ENCODE measurements at places on chromosomes 7 and 10. TPM values are rescaled to one million over a fixed set of nuclear protein-coding genes. Genes with fewer than 3 reads are reported as not detected.

DNA sequence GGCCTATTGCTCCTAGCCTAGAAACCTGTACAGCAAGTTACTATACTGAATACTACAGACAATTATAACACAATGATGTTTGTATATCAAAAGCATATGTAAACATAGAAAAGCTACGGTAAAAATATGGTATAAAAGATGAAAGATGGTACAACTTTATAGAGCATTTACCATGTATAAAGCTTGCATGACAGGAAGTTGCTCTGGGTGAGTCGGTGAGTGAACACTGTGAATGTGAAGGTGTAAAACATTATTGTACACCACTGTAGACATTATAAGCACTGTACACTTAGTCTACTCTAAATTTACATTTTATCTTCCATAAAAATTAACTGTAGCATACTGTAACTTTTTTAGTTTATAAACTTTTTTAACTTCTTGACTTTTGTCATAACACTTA lies 674.3 kb upstream of the ZWINT start:
- no peak for DNase-seq

FFAR4 gene
- total RNA-seq, result not detected

HOXA3 gene
- 0.53 TPM for total RNA-seq

- no peak for DNase-seq
Measured at GRCh38 chr7:577741-578370, 58.2 kb upstream of the PDGFA start.

SRGN gene
- 27.1 TPM for total RNA-seq

DNA sequence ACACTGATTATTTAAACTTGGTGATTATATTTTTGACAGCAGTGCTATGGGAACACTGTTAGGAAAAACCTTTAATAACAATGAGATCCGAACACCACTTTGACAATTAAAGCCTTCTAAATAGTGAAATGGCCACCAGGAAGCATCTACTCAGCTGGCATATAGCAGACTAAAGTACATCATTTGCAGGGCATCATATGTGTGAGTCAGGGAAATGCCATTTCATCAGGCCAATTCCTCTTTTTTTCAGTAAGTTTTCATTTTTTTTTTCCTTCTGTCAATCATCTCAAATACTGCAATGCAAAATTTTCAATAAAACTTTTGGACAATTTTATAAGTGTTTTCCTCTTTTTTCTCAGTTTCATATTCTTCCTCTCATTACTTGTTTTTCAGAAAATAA lies 521.4 kb upstream of the SEMA3D start:
- DNase-seq, result no peak

CLRN3 gene
- total RNA-seq, result not detected

GRCh38 chr7:110531186-110531585 lies 559.7 kb upstream of the LRRN3 start:
- no peak for DNase-seq

GRCh38 chr7:93736668-93737369 lies 153.7 kb downstream of the TFPI2 start:
- no peak for DNase-seq

CALD1 gene
- total RNA-seq, result 25.9 TPM

- DNase-seq, result no peak
Measured at GRCh38 chr10:64346389-64346788, 825.2 kb downstream of the REEP3 start.

ZNF248 gene
- 6.4 TPM for total RNA-seq

GRCh38 chr10:96505150-96506136 lies 8.3 kb downstream of the TLL2 start:
- DNase-seq, result no peak

- DNase-seq, result no peak
Measured at GRCh38 chr10:92268748-92269147, 22.1 kb downstream of the CPEB3 start.

DNA sequence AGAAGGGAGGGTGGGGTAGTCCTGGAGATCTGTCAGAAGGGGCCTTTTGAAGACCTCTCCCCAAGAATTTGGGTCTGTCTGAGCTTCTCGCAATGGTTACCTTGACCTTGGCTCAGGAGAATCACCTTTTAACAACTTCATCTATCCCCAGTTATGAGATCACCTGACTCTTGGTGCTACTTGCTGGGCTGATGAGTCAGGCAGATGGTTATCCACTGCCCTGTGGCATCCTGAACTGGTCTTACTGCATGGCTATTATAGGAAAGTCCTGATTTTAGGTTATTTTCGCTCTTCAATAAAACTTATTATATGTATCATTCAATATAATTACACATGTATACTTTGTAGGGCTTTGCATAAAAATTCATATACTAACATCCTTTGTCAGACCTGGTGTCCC lies 274.7 kb downstream of the GFRA1 start:
- DNase-seq, result no peak

GRCh38 chr10:93461109-93461806 lies 20.9 kb downstream of the MYOF start:
- no peak for DNase-seq

GRCh38 chr10:129161150-129161549 lies 305.9 kb upstream of the MGMT start:
- no peak for DNase-seq

RAPGEF5 gene
- 7.4 TPM for total RNA-seq

GRCh38 chr7:14666304-14666703 lies 236.2 kb downstream of the DGKB start:
- DNase-seq, result no peak

All from gastrocnemius medialis (tissue), 4 donors.